ENCODE measurements at places on chromosomes 4 and X.

DNA sequence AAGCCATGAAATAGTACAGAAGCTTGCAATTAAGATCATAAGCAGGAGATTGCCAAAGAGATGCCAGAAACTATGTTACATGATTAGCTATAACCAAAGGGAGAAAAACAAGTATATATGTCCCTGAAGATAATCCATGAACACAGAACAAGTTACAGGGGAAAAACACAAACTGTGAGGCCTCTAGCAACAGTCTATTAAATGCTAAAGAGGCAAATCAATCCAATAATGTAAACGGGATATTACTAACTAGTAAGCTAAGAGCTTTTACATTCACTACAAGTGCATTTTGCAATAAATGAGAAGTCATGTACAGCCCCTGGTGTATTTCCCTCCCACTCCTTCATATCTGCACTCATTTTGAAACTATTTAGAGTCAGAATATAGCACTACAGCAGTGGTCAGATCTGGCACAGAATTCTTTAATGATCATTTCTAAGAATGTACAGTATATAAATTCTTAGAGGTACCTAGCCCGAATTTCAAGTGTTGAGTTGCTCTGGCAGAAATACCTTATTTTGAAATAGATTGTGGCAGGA, 449.8 kb upstream of the SMIM31 start:
- DNase-seq, result no peak

DNA sequence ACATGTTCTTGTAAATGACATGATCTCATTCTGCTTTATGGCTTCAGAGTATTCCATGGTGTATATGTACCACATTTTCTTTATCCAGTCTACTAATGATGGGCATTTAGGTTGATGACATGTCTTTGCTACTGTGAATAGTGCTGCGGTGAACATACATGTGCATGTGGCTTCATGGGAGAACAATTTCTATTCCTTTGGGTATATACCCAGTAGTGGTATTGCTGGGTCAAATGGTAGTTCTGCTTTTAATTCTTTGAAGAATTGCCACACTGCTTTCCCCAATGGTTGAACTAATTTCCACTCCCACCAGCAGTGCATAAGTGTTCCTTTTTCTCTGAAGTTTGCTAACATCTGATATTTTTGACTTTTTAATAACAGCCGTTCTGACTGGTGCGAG, 1080.3 kb downstream of the CCSER1 start:
- DNase-seq, result no peak

- no peak for DNase-seq
These were observed 2.6 kb upstream of the DOCK11 start for GRCh38 chrX:118493016-118493415.

- DNase-seq, result no peak
These were observed 179.7 kb upstream of the PRPS2 start for GRCh38 chrX:12611471-12611870.

GRCh38 chr4:151034829-151035228, 19.7 kb upstream of the LRBA start:
- no peak for DNase-seq

- DNase-seq, result no peak
These were observed 113.5 kb upstream of the TMEM164 start for GRCh38 chrX:109889289-109890006.

DNA sequence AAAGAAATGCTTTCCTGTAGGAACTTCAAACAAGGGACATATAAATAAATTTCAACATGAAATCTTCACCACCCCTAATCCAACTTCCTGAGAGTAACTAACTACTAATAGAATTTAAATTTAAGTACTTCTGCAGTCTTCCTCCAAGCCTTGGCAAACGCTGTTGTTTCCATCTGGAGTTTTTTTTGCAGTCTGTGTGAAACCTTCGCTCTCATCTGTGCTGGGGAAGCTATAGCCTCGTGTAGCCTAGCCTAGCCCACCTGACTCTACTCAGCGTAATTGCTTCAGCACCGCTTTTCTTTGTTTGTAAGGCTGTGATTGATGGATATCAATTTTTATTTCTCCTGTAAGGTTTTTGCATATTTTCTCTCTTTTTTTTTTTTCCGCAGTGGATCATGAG, 30.9 kb downstream of the STOX2 start:
- DNase-seq, result no peak

DNA sequence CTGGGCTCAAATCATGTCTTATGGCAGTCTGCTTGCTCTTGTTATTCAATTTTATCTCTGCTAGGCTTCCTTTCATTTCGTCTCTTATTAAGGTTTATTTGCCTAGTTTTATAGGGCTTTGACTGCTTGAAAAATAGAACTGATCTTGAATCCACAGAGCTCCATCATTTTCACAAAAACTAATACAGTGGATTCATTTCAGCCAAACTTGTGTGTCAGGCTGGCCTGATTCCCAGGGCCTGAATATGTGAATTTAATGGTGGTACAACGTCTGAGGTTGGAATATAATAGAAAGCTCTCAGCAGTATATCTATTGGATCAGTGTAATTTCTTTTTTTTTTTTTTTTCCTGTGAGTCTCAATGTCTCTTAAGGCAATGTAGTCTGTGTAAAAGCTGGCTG, 123.3 kb downstream of the POU4F2 start:
- no peak for DNase-seq

DNA sequence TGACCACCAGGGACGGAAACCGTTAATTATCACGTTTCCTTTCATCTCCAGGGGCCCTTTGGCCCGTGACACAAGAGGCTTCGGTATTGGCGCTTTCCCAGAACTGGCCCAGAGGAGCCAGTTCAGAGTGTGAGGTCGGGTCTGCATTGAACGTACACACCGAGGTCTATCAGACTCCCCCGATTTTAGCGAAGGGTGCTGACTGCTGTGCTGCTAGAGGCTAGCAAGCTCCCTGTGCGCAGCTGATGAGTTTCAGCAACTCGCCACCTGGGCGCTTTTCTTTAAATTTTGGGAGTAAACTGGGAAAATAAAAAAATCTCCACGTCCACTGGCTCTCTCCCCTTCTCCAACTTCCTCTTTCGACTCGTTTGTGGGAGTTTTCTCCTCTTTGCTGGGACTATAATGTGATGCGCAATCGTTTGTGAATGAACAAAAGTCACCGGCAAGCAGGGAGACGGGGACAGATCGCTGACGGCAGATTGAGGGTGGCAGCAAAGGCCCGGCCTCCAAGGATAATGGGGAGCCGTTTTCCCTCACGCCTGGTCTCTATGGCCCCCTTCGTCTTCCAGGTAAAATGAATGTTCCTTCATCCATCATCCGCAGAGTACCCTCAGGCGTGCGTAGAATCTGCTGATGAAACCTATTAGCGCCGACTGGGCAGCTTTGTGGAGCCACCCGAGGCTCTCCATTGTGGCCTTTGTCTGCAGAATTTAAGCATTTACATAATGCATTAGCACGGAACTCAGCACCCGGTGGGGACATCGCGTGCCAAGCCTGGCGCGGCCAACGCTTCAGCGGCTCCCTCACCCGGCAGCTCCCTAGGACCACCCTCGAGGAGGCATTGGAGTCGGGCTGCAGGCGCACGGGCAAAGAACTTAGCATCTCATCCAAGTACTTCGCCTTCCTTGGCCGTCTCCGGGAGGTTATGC, 1.6 kb upstream of the LRAT start:
- no peak for DNase-seq
